ENCODE measurements at places on chromosomes 6 and 20.
A peak's percentile ranks its signal among the peaks of the same experiment; 100 is the strongest.

DNA sequence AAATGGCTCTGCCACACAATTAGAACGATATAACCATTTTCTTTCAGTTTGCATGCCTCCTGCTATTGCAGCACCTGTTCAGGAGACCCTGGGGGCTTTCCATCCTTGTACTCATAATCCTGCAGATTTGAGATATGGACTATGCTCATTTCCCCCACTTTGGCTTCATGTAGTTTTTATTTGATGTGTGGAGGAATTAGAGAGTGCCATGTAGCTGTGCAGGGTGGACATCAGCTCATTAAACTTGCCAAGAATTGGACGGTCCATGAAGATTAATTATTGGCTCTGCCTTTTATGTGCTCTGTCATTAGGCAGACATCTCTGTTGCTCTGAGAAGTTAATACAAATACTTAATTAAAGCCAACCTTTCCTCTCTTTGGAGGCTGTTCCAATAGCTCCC, 66.2 kb upstream of the CD83 start:
- DNase-seq: no peak

DNA sequence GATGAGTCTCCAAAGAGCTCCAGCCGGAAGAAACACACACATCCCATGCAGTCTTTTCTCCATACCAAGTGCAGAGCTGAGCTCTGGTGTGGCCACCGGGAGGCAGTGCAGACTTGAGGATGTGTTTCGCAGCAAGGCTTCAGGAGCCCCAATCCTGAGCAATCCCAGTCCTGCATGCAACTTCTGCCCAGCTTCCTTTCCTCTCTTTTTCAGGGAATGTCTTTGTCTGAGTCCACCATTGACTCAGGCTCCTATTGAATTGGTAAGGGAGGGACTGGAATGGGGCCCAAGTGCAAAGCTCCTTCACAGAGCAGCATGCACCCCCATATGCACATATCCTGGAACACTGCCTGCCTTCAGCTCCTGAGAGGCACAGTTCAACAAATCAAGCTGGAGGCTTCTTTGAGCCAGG, 50.5 kb upstream of the ASIP start:
- no peak for DNase-seq

DNA sequence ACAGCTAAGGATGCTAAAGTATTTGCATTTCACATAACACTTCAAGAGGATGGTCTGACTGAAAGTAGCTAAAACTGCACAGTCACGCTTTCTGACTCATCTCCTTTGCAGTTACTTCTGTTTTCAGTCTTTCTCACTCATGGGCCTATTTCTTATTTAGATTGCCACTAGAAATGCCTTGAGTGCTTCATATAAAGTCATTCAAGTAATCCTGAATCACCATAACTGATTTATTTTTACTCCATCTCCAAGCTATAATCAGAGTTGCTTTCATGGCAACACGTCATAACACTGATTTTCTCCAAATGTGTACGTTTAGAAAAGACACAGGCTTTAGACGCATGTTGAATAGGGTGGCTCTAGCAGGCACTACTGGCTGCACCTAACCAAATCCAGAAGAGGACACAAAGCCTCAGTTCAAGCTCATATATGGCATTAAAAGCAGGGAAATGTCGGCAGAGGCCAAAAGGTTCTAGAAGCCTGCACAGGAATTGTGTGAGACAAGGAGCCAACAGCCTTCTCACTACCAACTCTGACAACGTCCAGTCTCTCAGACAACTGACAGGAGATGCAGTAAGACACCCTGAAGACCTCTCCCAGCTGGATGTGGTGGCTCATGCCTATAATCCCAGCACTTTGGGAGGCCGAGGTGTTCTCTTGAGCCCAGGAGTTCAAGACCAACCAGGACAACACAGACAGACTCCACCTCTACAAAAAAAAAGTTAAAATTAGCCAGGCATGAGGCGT, 64.1 kb upstream of the BEND6 start:
- no peak for DNase-seq

DNA sequence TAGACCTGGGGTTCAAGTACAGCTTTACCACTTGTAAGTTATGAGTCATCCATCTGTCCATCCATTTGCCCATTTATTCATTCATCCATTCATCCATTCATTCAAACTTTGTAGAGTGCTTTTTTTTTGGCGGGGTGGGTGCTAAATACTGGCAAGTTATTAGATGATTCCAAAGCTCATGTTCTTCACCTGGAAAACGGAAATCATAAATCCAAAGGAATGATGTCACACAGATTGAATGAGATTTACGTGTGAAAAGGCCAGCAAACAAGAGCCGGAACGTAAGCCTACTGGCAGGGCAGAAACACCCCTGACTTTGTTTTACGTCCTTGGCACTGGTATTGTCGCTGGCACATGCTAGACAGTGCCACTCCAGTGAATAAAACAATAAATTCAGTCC, 480.9 kb upstream of the CHD6 start:
- DNase-seq: no peak

DNA sequence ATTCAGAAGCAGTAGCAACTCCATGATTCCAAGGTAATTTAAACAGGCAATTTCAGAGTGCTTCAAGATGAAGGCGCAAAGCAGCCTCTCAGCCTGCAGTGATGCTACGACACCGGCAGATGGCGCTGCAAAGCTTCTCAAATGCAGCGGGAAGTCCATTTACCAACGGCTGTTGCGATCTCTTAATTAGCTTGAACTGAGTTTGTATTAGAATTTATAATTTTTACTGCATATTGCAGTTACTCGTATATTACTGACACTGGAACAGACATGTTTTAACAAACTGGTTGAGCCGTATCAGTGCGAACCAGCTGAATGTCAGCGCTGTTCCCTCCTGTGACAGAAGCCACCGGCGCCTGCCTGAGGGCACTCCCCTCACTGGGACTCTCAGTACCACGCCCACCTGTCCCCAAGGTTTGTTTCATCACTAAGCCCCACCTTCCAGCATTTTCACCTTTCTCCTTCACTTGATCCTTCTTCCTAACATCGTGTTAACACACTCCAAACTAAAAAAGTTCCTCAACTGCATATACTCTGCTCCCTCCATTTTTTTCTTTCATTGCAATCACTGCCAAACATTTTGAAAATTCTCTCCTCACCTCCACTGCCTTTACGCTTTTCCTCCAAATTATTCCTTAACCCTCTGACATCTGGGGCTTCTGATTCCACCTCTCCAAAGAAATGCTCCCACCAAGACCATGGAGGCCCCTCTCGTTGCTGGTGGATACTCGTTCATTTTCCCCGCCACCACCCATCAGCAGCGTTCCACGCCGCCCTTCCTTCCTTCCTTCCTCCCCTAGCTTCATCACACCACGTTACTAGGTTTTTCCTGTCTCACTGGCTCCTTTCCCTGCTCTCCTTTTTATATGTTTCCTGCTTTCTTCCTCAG, 14.5 kb downstream of the GNL1 start:
- DNase-seq: peak; percentile 68

DNA sequence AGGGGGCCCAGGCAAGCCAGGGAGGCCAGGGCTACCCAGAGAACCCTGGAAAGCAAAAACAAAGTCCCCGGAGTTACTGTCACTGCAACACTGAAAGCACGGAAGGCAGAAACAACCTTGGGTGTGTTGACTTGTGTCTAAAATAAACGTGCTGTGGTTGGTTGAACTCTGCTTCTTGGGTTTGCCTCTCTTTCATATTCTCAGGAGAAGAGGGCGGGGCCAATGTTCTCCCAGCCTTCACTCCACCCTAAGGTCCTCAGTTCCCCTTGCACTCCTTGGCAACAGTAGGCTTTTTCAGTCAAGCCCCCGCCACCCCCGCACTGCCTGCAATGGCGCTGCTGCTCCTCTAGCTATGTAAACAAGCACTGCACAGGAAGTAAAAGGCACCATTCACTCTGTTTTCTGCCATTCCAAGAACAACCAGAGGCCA, 60.9 kb downstream of the COL9A1 start:
- no peak for DNase-seq

DNA sequence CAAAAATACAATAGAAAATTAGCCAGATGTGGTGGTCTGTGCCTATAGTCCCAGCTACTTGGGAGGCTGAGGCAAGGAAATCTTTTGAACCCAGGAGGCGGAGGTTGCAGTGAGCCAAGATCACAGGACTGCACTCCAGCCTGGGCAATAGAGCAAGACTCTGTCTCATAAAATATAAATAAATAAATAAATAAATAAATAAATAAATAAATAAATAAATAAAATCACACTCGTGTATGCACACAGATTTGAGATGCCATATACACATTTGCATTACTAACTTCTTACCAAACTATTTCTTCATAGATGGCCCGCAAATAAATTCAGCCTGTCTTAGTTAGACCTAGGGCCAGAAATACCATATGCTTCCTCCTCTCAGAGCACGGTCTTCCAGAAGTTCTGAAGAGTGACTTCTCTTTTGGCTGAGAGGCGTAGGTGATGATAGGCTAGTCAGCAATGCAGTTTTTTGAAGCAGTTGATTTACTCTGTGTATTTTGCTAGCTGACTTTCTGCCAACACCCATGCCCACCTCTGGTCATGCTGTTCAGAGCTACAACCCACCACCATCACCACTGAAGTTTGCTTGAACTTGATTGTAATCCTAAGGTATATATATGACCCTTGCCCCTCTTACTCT, 150.1 kb downstream of the SASH1 start:
- DNase-seq: no peak

DNA sequence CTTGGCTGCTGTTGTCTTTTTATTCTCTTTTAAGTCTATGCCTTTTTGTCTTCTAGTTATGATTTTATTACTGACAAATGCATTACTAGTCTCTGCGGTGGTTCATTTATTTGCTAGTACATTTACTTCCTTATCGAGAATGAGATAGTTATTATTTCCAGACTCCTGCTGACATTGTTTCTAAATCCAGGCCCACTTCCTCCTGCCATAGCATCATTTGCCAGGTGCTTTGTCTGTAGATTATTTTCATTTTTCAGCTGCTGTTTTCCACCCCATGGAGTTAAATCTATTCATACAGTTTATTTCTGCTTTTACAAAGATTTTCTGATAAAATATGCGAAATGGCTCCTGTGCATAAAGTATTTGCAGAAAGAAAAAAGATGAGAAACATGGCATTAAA, 459.7 kb downstream of the MMUT start:
- no peak for DNase-seq

GRCh38 chr6:33160728-33161344, 31.4 kb downstream of the COL11A2 start:
- no peak for DNase-seq
